Stimulated activated CD8-positive, alpha-beta memory T cell treated with anti-CD3 and anti-CD28 coated beads, Interleukin-7, amount 100 ng/mL, for 48 hours (primary cell): ENCODE measurements at places on chromosomes 7 and 10.

GRCh38 chr10:33113466-33113865, 155.4 kb upstream of the ITGB1 start:
- DNase-seq, result no peak

GRCh38 chr10:124175701-124176348, 82.4 kb upstream of the CHST15 start:
- DNase-seq, result no peak

- DNase-seq, result no peak
Observed at GRCh38 chr7:124489082-124489819, 276.3 kb downstream of the GPR37 start.

DNA sequence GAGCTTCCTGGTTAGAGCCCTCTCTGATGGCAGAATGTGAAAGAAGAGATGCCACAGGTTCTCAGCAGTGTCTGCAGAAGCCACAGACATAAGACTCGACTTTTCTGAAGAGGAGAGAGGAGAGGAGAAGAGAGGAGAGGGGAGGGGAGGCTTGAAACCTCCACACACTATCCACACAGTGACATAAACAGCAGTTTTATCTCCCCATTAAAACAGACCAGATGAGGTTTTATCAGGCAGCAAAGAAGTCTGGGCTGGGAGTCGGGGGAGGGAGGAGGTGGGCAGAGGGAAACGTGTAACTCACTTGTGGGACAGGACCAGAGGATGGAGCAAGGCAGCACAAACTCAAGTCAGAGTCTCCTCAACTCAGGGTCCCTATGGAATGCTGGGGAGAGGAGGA, 76.5 kb downstream of the XPNPEP1 start:
- DNase-seq, result no peak

GRCh38 chr7:94584113-94584512, 71.8 kb downstream of the SGCE start:
- DNase-seq, result no peak

DNA sequence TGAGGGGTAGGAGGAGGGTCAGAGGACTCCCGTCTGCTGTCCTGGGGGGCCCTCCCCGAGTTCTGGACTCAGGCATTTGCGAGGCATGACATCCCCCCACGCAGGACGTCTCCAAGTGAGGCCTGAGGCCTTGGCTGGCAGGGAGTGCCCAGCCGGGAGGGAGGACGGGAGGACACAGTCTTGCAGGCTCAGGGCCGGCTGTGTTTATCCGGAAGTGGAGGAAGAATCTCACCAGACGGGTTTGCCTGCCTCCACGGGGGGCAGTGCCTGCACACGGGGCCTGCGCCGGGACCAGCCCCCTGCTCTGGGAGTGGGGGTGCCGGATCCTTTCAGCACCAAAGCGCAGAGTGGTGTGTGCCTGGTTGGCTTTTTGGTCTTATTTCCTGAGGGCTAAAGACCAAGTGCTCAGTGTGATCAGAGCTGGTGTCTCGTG, 10.9 kb downstream of the PWWP2B start:
- no peak for DNase-seq

GRCh38 chr7:99465421-99465768, 572 bp downstream of the ATP5MF start:
- DNase-seq, result no peak

DNA sequence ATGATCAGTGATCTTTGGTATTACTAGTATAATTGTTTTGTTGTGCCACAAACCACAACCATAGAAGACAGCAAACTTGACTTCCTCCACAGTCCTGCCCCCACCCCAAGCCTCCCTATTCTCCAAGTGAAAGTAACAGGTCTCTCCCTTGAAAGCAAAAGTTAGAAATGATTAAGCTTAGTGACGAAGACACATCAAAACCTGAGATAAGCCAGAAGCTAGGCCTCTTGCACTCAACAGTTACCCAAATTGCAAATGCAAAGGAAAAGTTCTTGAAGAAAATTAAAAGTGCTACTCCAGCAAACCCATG, 7.5 kb downstream of the SAR1A start:
- no peak for DNase-seq

- DNase-seq, result peak; percentile 17
Observed at GRCh38 chr7:158973440-158973839, 117.1 kb downstream of the DYNC2I1 start.

GRCh38 chr10:29732918-29733317, 98.1 kb upstream of the SVIL start:
- DNase-seq, result no peak
